Renal cortex interstitium (tissue), 15 donors: ENCODE measurements at places on chromosomes 2 and 18.

DNA sequence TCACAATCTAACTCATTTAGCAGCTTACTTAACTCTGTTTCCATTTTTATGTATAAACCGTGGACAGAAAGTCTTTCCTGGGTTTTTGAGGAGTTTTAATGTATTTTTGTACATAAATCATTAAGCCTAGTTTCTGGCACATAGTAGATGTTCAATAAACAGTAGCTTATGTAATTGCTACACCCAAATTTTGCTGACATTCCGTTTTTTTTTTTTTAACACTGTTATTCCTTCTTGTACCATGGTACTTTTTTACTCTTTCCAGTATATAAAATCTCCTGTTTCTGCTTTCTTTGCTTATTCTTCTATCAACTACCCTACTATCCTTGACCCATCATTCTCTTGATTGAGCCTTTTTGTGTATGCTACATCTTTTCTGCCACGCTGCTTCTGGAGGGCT is 1151.3 kb upstream of the CRIM1 start:
- no peak for DNase-seq

GRCh38 chr2:28624793-28625701 is 126.6 kb upstream of the PPP1CB start:
- DNase-seq: no peak

GRCh38 chr2:232492236-232492848 is 4.7 kb upstream of the ECEL1 start:
- no peak for DNase-seq

DNA sequence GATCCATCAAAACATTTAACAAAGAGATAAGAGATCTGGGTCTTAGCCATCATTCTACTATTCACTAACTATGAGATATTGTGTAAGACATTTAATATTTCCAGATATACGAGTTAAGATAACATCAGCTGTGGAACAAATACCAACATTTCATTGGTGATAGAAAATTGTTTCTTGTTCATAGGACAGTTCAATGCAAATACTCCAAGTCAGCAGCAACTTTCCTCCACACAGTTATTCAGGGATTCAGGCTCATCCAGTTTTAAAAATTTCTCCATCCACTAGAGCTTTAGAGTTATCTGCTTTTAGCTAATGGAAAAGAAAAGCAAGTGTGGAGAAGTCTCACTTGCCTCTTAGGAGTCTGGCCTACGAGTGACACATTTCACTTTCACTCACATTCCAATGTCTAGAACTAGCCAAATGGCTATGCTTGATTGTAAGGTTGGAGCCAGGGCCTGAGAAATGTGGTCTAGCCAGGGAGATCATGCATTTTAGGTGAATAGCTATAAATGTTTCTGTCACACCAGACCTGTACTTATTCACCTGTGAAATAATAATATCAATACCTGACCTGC is 119.3 kb upstream of the MAPRE2 start:
- no peak for DNase-seq

DNA sequence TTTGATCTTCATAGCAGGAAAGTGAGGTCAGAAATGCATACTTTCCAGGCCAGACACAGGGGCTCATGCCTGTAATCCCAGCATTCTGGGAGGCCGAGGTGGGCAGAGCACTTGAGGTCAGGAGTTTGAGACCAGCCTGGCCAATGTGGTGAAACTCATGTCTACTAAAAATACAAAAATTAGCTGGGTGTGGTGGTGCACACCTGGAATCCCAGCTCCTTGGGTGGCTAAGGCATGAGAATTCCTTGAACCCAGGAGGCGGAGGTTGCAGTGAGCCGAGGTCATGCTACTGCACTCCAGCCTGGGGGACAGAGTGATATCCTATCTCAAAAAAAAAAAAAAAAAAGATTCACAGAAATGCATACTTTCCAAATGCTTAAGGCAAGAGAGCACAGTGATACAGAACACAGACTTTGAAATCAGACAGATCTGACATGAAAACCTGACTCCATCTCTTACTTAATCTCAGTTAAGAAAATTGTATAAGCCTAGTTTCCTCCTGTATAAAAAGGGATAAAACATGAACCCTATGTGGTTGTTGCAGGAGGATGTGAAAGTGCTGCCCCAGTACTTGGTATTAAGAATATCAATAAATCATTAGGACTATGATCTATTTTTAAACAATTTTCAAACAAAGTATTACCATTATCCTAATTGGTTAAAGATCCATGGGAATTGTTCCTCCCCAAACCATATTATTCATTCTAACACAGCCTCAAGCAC is 26.4 kb downstream of the COBLL1 start:
- DNase-seq: no peak
